T47D (cell line): ENCODE measurements at places on chromosomes 4 and X.

GRCh38 chr4:186999686-187000085 lies 276.0 kb upstream of the FAT1 start:
- DNase-seq, result no peak

- DNase-seq, result no peak
These were observed 17.4 kb downstream of the GABRA4 start for GRCh38 chr4:46975812-46976553.

DNA sequence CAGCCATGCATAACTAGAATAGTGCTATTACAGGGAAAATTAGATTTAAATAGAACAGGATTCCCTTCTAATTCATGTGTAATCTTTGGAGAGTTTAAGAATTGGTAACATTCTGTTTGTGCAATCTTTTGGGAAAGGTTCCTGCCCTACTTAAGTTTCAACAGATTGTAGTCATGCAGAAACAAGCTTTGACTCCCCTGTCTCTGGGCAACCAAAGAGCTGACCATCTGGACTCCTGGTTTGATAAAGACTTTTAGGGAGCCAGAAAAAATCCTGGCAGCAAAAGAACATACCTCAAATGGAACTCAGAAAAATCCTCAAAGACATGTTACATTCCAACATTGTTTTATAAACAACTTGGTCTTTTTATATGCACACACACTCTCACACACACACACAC lies 191.1 kb upstream of the NEIL3 start:
- no peak for DNase-seq

DNA sequence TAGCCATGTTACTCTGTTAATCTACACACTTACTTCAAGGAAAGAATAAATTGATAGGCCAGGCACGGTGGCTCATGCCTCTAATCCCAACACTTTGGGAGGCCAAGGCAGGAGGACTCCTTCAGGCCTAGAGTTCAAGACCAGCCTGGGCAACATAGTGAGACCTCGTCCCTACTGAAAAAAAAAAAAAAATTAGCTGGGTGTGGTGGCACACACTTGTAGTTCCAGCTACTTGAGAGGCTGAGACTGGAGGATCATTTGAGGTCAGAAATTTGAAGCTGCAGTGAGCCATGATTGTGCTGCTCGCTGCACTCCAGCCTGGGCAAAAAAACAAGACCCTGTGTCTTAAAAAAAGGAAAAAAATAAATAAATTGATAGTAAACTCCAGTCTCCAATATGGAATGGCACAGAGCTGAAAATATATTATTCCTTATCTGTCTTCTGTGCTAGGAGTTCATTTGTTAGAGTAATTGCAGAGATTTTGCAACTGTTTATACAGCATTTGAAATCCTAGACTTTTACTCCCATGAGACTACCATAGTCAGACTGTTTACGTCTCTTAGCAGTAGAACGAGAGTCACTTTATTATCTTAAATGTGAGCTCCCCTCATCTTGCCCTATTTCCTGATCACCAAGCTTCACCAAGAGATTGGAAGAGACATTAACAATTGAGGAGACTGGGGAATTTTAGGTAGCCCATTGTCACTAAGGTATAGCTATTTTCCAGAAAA lies 18.8 kb upstream of the TMEM131L start:
- no peak for DNase-seq

GRCh38 chr4:83267121-83267829 lies 17.3 kb downstream of the COQ2 start:
- DNase-seq, result no peak

- no peak for DNase-seq
These were observed 114.3 kb downstream of the VSIG4 start for GRCh38 chrX:65925592-65925991.

- no peak for DNase-seq
These were observed 18.2 kb upstream of the VCX2 start for GRCh38 chrX:8189096-8189830.
